ENCODE measurements at places on chromosomes 16 and 17.

GRCh38 chr16:31700200-31700529, 172.5 kb downstream of the AHSP start:
- DNase-seq, result no peak

- no peak for DNase-seq
These were observed 19.7 kb downstream of the C16orf74 start for GRCh38 chr16:85731179-85731578.

DNA sequence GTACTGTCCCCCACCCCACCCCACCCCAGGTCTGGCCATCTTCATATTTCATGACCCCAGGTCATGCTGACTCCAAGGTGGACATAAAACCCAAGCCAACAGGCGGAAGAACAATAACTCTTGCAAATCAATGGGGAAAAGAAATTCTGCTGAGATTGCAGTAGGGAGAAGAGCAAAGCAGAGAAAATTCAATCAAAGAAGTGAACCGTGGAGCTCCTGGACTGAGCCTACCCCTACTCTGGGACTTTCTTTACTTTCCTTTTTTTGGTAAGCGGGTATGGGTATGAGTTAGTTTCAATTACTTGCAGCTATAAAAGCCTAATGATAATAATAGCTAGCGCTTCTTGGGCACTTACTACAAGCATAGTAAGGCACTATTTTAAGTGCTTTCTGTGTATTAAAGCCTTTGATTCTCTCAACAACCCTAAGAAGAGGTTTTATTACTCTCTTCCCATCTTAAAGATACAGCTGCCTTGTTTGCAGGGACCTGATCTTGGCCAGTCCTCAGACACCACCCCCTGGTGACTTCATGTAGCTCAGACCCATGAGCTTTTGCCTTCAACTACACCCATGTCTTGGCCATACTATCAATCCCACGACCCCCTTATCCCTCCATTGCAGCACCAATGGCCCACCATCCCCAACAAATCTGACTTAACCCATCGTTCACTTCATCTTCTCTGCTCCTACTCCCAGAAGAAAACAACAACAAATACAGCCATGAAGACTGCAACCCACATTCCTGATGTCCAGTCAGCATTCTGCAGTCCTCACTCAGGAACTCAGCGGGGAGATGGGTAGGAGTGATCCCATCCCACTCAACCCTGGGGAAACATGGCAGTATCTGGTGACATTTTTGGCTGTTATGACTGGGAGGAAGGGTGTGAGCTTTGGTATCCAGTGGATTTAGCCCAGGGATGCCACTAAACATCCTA, 4.4 kb downstream of the GGA2 start:
- DNase-seq, result no peak

DNA sequence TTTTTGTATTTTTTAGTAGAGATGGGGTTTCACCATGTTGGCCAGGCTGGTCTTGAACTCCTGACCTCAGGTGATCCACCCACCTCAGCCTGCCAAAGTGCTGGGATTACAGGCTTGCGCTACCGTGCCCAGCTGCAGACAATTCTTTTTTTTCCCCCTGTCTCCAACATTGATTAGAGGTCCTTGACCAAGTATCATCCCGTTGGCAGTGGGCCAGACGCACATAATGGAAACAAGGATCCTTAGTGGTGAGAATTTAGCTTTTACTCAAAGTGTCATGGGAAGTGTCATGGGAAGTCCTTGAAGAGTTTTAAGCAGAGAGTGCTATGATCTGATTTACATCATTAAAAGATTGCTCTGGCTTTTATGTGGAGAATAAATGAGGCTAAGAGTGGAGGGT, 2.1 kb upstream of the FBXO47 start:
- no peak for DNase-seq

DNA sequence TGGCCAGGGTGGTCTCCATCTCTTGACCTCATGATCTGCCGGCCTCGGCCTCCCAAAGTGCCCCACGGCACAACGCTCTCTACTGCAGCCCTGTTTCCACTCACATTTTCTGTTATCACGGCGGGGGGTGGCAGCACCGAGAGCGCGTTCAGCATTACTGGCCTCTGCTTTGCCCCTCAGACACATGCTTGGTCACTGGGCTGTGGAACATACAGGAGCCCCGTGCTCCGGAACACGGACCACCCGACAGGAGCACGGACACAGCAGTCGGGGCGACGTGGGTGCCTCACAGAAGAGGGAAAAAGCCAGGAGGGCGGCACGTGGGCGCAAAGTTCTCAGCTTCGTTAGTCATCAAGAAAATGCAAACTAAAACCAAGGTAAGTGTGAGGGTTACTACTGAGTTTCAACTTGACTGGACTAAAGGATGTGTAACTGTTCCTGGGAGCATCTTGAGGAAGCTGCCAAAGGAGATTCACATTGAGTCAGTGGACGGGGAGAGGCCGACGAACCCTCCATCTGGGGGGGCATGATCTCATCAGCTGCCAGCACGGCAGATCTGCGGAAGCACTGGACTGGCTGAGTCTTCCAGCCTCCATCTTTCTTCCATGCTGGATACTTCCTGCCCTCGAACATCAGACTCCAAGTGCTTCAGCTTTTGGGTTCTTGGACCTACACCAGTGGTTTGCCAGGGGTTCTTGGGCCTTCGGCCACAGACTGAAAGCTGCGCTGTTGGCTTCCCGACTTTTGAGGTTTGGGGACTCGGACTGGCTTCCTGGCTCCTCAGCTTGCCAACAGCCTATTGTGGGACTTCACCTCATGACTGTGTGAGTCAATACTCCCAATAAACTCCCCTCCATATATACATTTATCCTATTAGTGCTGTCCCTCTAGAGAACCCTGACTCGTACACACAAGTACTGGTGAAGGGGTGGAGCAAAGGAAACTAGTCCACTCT, 106.8 kb downstream of the ZNF778 start:
- DNase-seq, result no peak

DNA sequence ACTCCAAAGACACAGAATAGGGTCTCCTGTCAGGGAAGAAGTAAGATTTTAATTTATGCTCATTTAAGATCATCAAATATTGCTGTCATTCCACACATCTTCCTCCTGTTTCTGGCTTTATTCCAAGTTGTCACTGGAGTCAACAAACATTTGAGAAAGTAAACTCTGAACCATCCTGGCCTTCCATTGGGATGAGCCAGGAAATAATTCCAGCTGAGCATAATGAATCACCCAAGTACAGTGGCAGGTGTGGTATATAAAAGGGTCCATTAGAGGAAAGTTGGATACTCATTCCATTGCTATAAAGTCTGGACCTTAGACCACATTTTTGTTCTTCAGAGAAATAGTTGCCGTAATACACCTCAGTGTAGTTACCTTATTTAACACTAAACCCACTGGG, 246.1 kb downstream of the SLC39A11 start:
- DNase-seq, result no peak

- no peak for DNase-seq
These were observed 572 bp downstream of the PGP start for GRCh38 chr16:2213817-2214718.

DNA sequence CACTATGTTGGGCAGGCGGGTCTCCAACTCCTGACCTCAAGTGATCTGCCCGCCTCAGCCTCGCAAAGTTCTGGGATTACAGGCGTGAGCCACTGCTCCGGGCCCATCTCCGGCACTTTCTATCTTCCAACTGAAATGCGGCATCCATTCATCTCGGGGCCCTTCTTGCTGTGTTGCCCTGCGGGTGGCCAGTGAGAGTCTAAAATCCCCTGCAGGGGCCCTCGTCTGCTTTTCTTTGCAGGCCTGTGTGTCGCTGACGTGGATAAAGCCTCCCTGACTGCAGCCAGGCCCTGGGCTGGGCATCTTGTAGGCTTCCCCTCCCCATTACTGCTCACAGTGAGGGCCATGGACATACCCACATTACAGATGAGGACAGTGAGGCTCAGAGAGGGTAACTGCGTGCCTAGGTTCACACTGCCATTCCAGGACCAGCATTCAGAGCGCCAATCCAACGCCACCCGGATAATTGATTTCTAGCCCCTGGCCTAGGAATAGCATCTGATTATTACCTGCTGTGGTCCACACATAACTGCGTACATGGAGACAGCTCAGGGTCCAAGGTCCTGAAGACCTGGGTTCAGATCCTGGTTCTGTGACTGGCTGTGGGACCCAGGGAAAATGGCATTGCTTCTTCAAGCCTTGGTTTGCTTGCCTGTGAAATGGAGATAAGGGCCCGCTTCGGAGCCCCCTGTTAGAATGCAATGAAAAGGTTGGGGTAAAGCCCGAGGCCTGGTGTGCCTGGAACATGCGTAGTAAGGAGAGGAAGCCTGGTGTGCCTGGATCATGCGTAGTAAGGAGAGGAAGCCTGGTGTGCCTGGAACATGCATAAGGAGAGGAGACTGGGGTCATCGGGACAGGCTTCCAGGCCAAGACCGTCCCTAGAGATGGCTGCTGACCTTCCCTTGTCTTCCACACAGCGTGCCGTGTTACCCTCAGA, 25.0 kb downstream of the CRISPLD2 start:
- no peak for DNase-seq
